ENCODE measurements at places on chromosomes 16 and 17.
A peak's percentile ranks its signal among the peaks of the same experiment; 100 is the strongest.

GRCh38 chr16:73572135-73572828 is 524.4 kb upstream of the ZFHX3 start:
- peak; percentile 51 for DNase-seq

DNA sequence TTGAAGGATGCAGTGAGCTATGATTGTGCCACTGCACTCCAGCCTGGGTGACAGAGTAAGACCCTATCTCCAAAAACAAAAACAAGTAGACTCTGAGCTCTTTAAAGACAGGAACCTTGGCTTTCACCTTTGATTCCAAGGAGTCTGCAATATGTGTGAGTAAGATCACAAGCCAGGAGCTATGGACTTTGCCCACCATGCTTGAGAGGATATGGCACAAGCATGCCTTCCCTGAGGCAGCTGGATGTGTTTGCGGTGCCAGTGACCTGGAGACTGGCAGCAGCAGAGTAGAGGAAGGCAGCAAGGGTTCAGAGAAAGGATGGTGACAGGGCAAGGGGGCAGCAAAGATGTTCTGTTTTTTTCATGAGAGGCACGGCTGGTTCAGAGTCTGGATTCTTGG is 14.5 kb upstream of the PRKCA start:
- no peak for DNase-seq

DNA sequence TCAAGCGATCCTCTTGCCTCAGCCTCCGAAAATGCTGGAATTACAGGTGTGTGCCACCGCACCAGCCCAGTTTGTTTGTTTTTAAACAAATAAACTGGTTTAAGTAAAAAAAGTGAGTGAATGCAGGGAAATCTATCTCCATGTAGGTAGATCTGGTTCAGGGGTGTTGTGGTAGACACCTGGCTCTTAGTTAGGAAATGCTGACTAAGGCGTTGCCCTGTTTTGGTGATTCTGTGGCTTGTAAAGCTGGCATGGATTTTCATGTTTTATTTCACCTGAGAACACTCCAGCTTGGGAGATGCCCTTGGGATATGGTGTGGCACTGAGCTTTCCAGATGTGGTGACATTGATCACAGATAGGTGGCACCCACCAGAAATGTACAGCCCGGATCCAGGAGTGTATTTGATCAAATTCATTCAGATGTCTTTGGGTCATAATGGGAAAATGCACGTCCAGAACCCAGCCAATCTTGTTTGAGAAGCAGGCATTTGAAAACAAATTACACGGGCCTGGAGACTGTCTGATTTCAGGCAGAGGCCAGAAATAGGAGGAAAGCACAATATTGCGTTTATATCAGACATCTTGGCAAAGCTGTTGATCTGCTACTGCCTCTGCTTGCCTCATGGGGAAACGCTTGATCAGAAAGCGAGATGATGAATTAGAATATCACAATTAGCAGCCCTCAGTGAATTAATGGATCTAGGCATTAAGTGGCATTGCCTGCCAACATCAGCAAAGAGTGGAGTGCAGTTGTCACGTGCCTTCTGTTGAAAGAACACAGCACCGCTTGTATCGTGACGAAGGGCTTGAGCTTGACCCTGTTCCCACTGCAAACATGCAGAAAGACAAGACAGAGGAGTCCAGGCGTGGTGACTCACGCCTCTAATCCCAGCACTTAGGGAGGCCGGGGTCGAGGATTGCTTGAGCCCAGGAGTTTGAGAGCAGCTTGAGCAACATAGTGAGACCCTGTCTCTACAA is 7.3 kb upstream of the IL34 start:
- no peak for DNase-seq

DNA sequence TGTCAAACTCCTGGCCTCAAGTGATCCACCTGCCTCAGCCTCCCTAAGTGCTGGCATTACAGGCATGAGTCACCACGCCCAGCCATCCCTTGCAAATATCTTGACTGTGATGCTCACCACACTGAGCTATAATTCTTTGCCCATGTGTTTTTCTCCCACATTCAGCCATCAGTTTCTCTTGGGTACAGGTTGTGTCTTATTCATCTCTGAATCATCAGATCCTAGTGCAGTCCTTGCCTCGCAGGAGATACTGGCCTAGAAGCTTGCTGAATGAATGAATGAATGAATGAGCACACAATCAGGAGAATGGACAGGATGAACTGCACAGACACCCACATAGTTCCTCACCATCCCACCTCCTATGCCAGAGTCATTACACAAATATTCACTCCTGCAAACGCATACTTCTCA is 24.4 kb upstream of the ETV4 start:
- DNase-seq, result no peak

GRCh38 chr17:77722366-77722765 is 236.1 kb upstream of the TNRC6C start:
- DNase-seq, result no peak

GRCh38 chr17:81813371-81813684 is 9.4 kb downstream of the GCGR start:
- DNase-seq, result no peak

- no peak for DNase-seq
Observed at GRCh38 chr17:37017404-37017803, 68.7 kb downstream of the AATF start.

DNA sequence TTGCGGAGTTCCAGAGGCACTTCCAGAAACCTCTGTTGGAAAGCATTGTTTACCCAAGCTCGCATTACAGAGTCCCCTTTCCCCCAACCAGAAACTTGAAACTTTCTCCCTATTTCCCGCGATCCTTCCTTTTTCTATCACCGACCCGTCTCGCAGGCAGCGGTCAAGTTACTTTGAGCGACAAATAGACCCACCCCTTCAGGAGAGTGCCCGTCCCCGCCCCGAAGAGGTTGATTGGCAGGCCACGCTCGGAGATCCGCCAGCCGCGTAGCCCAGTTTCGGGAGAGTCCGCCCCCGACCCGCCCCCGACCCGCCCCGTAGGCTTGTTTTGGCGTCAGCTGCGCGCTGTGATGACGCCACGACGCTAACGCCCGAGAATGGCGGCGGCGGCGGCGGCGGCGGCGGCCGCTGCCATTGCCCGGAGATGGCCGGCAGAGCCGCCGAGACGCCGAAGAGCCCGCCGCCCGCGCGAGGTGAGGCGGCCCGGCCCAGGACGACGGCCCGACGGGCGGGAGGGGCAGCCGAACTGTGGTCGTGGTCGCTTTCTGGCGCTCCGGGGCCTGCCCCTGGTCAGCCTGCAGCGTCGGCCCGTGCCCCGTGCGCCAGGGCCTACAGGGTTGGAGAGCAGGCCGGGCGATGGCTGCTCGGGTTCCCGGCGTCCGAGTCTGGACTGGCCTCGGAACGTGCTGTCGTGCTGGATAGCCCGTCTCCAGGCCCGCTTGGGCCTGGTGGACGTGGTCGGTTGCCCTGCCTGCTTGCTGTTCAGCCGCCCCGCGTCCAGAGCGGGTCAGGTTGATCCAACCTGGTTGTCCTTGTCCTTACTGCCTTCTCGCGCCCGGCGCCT is at the start of gene PSKH1:
PSKH1 (plus strand) TSS at position 356 of the 844 bp plus-strand sequence. CDS start 15,496 bp downstream, outside the sequence.
- DNase-seq, result peak; percentile 74

- peak; percentile 76 for DNase-seq
Observed at GRCh38 chr17:2776589-2777241, 19.5 kb upstream of the RAP1GAP2 start.
